Brain (organoid and tissue), 16 donors: ENCODE measurements at places on chromosomes 16 and 17.

GRCh38 chr17:66691644-66692420 lies 143.1 kb upstream of the CACNG5 start:
- peak; percentile 98 for DNase-seq

DNA sequence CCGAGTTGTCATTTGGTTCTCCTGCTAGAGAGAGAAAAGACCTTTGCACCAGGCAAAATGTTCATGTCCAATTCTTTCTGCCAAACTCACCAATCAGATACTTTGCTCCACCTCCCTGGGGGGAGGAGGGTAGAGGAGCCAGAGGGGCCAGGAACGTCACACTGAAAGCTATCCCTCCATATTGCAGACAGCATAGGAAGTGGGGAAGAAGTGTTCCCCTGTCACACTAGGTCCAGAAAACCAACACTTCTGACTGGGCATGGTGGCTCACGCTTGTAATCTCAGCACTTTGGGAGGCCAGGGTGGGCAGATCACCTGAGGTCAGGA lies 9.5 kb downstream of the HSD17B2 start:
- peak; percentile 18 for DNase-seq

GRCh38 chr16:73183611-73184092 lies 135.7 kb upstream of the ZFHX3 start:
- DNase-seq, result no peak

GRCh38 chr16:75244844-75245758 lies 6.3 kb downstream of the BCAR1 start:
- peak; percentile 80 for DNase-seq

DNA sequence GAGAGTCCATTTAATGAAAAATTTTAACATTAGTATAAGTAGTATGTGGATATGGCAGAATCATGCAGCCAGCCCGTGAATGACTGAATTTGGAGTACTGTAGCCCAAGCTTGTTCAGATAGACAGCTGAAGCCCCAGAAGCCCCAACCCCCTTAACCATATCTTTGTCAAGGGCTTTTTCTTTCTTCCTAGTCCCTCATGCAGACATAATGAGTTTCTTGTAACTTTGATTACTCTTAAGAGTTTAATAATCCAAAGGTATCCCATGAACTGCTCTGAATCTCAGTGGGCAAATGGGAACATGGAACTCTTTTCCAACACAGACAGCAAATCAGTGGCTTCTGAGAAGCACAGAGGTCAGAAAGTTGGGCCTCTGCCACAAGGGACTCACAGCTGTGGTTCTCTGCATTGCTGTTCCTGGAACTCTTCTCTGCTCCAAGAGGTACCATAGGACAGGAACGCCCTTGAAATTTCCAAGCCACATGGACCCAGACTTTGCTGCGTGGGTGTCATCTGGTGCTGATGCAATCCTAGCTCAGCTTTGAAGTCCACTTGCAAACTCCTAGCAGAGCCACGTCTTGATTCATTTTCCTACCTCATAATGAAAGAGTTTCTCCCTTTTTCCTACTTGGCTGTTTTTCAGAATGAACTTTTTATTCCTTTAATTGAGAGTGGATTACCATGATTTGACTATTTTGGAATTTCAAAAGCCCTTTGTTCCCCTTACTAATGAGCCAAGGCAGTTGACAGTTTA lies 18.1 kb downstream of the LYRM1 start:
- DNase-seq, result no peak

GRCh38 chr17:11002417-11002816 lies 164.5 kb upstream of the PIRT start:
- no peak for DNase-seq

DNA sequence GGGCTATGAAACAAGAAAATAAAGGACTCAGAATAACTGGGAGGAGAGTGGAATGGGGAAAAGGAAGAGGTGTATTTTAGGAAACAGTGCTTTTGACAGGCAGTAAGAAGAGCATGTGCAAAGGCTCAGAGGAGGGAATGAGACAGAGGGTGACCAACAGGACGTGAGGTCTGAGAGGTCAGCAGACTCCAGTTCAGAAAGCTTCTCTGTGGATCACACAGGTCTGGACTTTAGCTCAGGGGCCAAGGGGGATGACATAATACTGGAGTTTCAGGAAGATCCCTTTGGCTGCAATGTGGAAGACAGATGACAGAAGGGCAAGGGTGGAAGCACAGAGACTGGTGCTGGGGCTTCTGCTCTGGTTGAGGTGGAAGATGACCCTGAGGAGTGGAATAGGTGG lies 489.9 kb upstream of the CDH5 start:
- DNase-seq, result no peak

- DNase-seq, result no peak
These were observed 79.5 kb downstream of the ANKRD11 start for GRCh38 chr16:89410794-89411309.

- DNase-seq, result no peak
These were observed 25.0 kb upstream of the MAPK3 start for GRCh38 chr16:30147843-30148510.

GRCh38 chr17:22453181-22453580 lies 760.9 kb downstream of the KCNJ18 start:
- no peak for DNase-seq

GRCh38 chr17:76232342-76232741 lies 8.0 kb downstream of the RNF157 start:
- DNase-seq, result no peak
